Tongue (tissue), 3 donors: ENCODE measurements at places on chromosomes 3 and 15. TPM values are rescaled to one million over a fixed set of nuclear protein-coding genes. Genes with fewer than 3 reads are reported as not detected.

DNA sequence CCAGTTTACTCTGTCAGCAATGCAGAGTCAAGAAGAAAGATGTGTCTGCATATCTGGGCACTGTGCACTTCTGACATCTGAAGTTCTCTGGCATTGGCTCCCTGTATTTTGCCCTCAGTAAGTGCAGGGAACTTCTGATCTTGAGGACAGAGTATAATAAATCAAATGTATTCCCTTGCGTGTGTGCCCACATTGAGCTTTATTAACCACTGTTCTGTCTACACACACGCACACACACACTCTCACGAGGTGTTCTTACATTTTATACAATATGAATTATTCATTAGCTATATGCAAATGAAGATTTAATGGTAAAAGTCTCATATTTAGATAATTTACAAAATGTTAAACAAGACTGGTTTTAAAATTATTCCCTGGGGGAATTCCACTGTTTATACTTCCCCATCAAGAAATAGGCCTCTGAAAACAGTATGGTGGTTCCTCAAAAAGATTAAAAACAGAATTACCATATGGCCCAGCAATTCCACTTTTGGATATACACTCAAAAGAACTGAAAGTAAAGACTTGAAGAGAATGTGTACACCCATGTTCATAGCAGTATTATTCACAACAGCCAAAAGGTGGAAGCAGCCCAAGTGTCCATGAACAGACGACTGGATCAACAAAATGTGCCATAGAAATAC lies 24.6 kb upstream of the ANPEP start:
- DNase-seq, result no peak

- no peak for DNase-seq
Observed at GRCh38 chr3:107904536-107905066, 186.2 kb downstream of the CD47 start.

- DNase-seq, result no peak
Observed at GRCh38 chr3:184538666-184539431, 22.7 kb upstream of the EPHB3 start.

GRCh38 chr15:72082176-72082575 lies 35.8 kb downstream of the MYO9A start:
- DNase-seq, result no peak

- DNase-seq, result peak; percentile 77
Observed at GRCh38 chr3:124467980-124468902, 262.0 kb upstream of the UMPS start.

GRCh38 chr3:170992854-170993253 lies 33.7 kb downstream of the SLC2A2 start:
- no peak for DNase-seq

- DNase-seq, result no peak
Observed at GRCh38 chr3:194622621-194623340, 10.4 kb downstream of the TMEM44 start.

- DNase-seq, result no peak
Observed at GRCh38 chr3:42446111-42447050, 36.0 kb upstream of the LYZL4 start.

DNA sequence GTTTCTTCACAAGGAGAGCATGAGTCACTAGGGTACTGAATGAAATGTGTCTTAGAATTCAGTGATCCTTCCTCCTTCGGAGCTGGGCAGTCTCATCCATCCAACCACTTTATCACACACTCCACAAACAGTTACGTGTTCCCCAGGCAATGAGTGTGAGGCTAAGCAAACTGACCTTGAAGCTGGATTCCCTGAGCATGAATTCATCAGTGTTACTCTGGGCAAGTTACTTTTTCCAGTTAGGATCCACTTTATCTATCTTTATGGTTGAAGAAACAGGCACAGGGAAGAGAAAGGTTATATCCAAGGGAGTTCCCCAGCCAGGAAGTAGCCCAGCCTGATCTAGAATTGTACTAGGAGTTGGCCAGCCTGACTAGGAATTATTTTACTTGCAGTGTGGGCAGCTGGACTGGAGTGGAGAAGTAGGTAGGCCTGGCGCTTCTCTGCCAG lies 17.1 kb upstream of the GCNT3 start:
- no peak for DNase-seq

GRCh38 chr3:196428041-196428440 lies 4.2 kb downstream of the UBXN7 start:
- no peak for DNase-seq

DNA sequence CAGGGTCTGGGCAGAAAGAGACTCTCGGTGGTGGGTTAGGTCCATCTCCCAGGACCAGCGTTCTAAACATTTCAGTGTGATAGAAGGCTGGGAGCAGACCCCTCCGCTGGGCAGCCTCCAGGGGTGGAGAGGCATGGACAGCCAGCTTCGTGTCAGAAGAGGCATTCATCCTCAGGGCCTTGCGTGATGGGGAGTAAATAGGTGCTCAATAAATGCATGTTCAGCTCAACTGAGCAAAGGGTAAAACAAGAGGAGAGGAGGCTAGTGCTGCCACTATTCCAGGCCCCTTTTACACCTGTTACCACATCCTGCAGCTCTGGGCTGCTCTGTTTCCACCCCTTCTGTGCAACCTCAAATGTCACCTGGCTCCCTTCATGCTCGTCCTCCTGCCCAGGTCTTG lies 49.0 kb downstream of the SEMA5B start:
- DNase-seq, result no peak

DNA sequence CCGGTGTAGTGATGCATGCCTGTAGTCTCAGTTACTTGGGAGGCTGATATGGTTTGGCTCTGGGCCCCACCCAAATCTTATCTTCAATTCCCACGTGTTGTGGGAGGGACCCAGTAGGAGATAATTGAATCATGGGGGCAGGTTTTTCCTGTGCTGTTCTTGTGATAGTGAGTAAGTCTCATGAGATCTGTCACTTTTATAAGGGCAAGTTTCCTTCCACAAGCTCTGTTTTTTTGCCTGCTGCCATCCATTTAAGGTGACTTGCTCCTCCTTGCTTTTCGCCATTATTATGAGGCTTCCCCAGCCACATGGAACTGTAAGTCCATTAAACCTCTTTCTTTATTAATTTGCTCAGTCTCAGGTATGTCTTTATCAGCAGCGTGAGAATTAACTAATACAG lies 566.7 kb upstream of the NECTIN3 start:
- DNase-seq, result no peak

DNA sequence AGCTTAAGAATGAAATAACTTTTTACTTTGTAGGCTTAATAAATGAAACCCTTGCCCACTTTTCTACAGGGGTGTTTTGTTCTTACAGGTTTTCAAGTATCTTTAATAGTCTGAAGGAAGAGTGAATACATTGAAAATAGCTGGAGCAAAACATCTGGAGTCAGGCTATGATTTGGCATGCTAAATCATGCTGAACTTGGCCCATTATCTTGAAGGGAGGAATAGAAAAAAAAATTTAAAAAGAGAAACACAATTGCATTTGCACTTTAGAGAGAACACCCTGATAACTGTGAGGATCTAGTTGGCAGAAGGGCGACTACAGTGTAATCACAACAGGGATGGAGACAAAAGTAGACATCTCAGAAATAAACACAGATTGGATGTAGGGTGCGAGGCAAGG lies 1.8 kb upstream of the IQGAP1 start:
- DNase-seq, result no peak

DNA sequence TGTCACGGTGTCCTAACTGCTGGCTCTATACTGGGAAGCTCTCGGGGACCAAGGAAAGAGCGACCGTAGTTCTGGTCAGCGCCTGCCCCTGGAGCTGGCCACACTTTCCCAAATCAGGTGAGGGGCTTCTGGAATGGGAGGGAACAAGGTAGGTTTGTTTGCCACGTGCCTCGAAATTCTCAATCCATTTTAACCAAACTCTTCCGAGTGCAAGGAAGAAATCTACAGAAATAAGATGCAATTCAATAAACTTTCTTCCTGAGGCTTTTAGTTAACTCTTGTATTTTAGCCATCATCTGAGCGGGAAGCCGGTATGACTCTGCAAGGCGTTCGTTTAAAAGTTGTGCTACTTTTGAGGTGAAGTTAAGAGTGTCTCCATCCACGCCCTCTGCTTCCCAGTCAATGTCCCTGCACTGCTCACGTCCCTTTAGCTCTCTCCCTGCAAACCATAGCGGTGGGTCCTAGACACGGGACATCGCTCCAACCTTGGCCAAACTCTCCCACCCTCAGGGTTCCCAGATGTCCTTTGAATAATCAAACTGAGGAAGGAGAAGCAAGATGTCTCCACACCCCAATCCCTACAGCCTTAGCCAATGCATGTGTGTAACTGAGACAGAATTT lies 597 bp downstream of the AGTR1 start:
- DNase-seq, result no peak

DNA sequence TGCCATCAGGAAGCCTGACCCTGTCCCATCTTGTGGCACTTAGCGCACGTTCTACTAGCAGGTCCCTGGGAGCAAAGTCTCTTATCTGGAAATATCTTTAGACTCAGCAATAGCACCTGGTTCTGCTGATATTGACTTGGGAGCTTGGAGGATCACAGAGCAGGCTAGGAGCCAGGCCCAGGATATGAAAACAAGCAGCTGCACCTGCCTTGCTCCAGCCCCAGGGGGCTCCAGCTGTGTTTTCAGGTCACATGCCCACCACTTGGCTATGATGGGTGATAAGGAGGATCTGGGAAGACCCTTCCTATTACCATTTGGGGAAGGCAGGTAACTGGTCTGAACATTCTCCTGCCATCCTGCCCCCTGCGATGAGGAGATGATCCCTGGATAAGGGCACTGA lies 87.8 kb downstream of the C3orf70 start:
- DNase-seq, result no peak

DNA sequence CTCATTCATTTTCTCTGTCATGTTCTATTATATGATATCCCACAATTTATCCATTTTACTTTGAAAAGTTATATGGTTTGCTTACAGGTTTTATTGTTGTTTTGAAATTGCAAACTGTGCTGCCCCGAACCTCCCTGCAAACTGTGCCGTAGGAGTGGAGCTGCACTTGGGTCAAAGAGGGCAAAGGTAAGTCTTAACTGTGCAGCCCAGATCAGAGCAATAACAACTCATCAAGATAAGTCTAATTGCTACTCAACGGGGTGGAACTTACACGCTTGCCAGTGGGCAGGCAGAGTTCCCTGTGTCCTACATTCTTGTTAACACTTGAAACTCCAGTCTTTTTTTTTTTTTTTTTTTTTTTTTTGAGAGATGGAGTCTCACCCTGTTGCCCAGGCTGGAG lies 33.2 kb downstream of the ZDHHC19 start:
- no peak for DNase-seq

DNA sequence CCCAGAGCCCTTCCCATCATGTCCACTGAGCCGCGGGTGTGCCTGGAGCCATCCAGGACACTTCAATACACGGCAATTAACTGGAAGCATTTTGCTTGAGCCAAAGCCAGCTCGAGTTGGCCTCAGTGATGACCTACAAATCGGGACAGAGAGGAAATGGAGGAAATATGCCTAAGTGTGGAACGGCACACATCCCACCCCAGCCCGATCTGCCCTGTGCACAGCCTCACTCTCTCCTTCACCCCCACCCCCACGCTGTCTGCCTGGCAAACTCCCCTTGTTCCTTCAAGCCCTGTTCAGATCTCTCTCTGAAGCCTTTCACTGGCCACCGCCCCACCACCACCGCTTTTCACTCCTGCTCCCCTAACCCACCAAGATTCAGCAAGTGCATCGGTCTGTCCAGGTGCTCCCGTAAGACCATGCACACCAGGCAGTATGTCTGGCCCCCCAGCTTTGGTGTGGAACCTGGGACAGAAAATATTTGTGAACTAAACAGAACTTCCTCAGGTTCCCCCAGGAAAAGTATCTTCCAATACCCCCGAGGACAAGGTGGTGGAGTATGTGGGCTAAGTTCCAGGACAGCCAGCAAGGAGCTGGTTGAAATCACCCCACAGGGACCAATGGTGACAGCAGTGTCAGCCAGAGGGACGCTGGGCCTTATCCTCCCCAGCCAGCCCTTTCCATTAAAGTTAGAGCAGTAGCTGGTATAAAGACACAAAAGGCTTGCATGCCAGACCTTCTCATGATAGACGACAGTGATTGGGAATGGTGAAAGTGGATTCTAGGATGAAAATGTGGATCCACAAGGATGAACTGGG lies 83.7 kb downstream of the VGLL4 start:
- no peak for DNase-seq

GRCh38 chr3:54357301-54357700 lies 234.9 kb downstream of the CACNA2D3 start:
- DNase-seq, result no peak

DNA sequence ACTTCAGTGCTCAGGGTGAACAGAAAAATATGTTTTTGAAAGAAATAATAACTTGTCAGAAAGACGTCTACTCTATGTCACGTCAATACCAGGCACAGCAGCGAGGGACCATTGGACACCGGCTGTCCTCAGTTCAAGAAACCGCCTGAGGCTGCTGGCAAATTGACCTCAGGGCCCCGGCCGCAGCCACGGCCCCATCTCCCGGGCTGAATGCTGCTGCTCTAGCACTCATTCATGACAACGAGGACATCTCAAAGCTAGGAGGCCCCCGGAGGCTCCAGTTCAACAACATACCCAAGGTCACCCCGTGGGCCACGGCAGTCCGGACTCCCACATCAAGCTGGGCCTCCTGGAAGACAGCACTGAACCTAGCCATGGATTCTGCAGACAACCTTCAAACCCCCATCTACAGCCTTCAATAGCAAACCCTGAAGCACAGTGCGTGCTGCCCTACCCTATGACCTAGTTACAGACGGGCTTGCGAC lies 204.0 kb upstream of the NSMCE3 start:
- DNase-seq, result no peak

- no peak for DNase-seq
Observed at GRCh38 chr3:156772588-156773206, 53.5 kb upstream of the LEKR1 start.

DNA sequence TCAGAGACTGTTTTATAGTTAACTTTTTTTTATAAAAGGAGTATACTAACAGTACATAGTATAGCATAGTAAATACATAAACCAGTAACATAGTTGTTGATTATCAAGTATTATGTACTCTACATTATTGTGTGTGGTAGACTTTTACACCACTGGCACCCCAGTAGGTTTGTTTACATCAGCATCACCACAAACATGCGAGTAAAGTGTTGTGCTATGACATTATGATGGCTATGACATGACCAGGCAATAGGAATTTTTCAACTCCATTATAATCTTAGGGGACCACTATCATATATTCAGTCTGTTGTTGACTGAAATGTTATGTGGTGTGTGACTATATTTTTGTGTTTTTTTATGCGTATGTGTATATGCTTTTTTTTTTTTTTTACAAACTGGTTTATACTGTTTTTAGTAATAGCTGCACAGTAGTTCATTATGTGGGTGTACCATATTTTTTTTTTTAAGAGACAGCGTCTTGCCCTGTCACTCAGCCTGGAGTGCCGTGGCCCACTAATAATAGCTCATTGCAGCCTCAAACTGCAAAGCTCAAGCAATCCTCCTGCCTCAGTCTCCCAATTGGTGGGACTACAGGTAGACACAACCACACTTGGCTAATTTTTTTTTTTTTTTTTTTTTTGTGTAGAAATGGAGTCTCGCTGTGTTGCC lies 1.9 kb downstream of the CAPN7 start:
- no peak for DNase-seq

- DNase-seq, result no peak
Observed at GRCh38 chr3:65168547-65168946, 480.7 kb upstream of the ADAMTS9 start.

GRCh38 chr3:158970006-158970405 lies 168.2 kb downstream of the MFSD1 start:
- DNase-seq, result peak; percentile 20

Gene SPRED1
- 64.1 TPM for total RNA-seq

Gene ZNF860
- total RNA-seq, result 1.9 TPM

Gene SKOR1
- total RNA-seq, result 0.31 TPM

Gene PTH1R
- 6.5 TPM for total RNA-seq

Gene PRSS50
- not detected for total RNA-seq

Gene SNX22
- 1.7 TPM for total RNA-seq

Gene NTRK3
- 14.7 TPM for total RNA-seq

Gene PPCDC
- total RNA-seq, result 9.9 TPM

Gene HES1
- 61.9 TPM for total RNA-seq

Gene CPNE9
- total RNA-seq, result not detected

Gene IGF1R
- total RNA-seq, result 67.6 TPM
